ENCODE measurements at places on chromosomes 12 and 14.

GRCh38 chr12:1479645-1480044, 114.7 kb downstream of the FBXL14 start:
- no peak for DNase-seq

GRCh38 chr12:32483499-32483898, 84.1 kb downstream of the FGD4 start:
- no peak for DNase-seq

DNA sequence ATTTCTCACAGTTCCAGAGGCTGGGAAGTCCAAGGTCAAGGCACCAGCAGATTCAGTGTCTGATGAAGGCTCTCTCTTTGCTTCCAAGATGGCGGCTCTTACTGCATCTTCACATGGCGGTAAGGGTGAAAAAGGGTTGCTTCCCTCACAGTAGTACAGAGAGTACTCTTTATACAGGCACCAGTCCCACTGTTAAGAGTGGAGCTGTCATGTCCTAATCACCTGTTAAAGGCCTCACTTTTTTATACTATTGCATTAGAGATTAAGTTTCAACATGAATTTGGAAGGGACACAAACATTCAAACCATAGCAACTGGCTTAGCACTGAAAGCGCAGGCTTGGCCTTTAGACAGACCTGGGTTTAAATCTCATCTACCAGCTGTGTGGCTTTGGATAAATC, 50.0 kb upstream of the TCL1A start:
- no peak for DNase-seq

DNA sequence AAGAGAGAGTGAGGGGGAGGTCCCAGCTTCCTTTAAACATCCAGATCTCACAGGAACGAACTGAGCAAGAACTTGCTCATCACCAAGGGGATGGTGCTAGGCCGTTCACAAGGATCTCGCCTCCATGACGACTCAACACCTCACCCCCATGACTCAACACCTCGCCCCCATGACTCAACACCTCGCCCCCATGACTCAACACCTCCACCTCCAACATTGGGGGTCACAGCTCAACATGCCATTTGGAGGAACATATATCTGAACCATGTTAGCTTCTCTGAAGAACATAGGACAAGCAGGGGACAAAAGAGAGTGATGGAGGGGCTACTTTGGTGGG, 66.0 kb upstream of the LHX5 start:
- DNase-seq: no peak

DNA sequence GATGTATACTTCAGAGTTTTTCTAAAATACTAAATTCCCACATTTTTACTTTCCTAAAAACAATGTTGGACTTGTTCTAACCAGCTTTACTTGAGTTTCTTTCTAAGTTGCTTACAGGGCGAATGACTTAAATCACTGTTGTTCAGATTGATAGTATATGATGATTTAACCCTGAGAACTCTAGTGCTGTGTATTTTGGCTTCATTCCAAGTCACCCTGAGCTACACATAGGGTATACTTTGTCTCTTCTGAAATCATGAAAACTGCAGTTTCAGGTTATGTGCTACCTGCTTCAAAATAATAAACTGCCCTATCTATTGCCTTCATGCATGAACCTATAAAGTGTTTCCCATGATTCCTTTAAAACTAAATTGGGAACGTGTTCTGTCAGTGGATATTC, 162.5 kb upstream of the PDE3A start:
- no peak for DNase-seq

GRCh38 chr12:116130431-116130830, 147.1 kb downstream of the MED13L start:
- DNase-seq: no peak

DNA sequence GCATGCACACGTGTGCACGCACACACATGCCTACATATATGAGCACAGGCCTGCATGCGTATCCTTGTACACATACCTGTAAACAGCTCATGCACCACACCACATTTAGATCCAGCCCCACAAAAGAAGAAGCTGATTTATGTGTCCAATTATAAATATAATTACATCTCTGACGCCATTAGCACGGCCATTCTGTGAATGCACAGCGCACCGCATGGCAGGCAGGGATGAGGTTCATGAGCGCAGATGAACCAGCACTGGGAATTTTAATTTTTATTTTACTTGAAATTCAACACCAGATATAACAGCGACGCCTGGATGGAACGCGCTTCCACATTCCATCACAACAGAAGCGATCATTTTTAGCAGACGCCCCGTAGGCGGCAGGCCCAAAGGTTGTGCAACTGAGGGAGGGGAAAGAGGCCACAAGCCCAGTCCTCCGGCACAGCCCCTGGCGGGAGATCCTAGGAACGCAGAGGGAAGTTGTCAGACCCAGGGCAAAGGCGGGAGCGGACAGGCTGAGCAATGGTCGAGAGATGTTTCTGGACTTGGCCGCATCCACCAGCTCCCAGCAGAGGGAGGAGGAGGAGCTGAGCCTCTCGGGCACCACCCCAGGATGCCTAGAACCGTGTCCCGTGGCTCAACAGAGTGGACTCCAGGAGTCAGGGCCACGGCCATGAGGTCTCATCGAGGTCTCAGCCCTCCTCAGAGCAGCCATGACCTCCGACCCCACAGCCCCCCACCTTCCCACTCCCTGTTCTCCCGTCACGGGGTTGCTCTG, 37.9 kb upstream of the GALNT9 start:
- DNase-seq: no peak

GRCh38 chr14:58568322-58568721, 69.4 kb upstream of the DACT1 start:
- DNase-seq: no peak

DNA sequence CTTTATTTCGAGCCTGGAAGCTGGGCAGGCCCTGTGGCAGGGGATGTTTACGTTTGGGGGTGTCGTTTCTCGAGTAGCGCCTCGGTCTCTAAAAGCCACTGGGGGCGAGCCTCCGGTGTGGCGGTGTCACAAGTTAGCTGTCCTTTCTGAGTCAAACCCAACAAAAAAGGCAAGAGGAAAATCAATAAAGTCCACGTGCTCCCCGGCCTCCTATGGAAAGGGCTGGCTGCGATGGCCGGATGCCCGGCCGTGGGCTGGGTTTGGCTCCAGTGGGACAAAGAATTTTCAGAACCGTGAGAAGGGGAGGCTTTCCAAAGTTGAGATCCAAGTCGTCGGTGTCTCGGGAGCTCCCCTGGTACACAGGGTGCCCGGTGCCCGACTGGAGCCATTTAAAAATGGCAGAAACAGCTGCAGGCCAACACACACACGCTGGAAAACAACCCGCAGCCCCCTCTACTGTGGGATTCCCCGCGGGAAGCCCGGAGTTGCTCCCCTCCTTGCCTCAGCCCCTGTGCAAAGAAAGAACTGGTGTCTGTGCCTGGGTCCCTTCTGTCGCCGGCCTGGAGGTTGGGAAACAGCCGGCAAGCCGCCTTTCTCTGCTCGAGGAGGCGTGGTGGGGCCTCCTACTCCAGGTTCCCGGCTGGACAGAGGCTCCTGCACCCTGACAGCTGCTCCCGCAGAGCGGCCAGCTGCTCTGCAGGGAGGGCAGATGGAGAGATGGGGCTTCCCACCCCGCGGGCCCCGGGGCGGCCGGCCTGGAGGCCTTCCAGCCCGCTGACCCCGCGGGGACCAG, 1.9 kb downstream of the BCL7A start:
- DNase-seq: no peak

GRCh38 chr12:63238892-63239291, 87.9 kb upstream of the AVPR1A start:
- DNase-seq: no peak

GRCh38 chr14:91388551-91388975, 29.1 kb downstream of the CCDC88C start:
- DNase-seq: no peak

GRCh38 chr12:117646520-117646919, 285.1 kb upstream of the NOS1 start:
- DNase-seq: no peak

DNA sequence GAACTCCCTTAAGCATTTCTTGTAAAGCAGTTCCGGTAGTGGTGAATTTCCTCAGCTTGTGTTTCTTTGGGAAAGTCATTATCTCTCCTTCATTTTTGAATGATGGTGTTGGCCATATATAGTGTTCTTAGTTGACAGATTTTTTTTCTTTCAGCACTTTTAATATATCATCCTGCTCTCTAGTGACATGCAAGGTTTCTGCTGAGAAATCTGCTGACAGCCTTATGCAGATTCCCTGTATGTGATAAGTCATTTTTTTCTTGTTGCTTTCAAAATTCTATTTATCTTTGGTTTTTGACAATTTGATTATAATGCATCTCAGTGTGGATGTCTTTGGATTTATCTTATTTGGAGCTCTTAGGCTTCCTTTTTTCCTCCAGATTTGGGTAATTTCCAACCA, 135.7 kb downstream of the PTPRO start:
- DNase-seq: no peak

DNA sequence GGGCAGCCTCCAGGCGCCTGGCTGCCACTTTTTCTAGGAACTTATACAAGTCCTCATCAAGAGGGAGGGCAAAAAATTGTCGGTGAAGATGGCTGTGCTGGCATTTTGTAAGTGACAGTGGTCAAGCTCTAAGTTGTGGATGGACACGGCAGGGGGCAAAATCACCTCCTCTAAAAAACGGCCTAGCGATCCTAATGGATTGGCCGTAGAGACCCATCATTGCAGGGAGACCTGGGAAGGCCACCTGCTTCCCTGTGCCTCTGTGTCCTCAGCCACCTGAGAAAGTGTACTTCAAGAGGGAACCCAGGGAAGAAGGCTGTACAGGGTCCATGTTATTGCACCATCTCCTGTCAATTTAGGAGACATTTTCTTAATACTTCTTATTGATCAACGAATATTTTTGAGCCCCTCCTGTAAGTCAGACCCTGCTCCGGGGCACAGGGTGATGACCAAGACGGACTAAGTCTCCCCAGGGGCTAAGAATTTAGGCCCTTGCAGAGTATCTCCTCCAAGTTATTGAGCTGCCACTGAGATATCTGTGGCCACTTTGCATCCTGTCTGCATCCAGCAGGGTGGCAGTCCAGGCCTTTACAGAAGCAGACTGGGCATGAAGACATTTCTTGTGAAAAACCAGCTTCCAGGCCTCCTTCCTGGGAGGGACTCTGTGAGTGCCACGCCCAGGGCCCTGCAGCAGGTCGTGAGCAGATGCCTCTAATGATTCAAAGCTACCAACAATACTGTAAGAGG, 40.5 kb downstream of the PSMA6 start:
- DNase-seq: no peak

GRCh38 chr14:88546621-88547385, 8.0 kb downstream of the PTPN21 start:
- DNase-seq: no peak

GRCh38 chr12:90410962-90411361, 544.0 kb downstream of the CCER1 start:
- no peak for DNase-seq

GRCh38 chr12:102215992-102216691, 18.5 kb upstream of the PMCH start:
- no peak for DNase-seq

DNA sequence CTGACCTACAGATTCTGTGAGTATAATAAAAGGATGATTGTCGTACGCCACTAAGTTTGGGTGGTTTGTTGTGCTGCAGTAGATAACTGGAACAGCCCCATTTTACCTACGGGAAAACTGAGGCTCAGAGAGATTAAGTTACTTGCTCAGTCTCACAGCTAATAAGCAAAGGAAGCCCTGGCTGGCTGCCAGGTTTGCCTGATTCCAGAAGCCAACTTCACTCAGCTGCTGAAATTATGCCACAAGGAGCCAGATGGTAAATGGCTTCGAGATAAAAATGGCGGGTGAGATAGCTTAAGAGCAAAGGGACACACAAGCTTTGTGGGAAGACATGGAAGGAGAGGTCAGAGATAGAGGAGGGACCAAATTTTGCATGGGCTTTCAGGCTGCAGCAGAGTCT, 191.5 kb upstream of the NOS1 start:
- DNase-seq: no peak

DNA sequence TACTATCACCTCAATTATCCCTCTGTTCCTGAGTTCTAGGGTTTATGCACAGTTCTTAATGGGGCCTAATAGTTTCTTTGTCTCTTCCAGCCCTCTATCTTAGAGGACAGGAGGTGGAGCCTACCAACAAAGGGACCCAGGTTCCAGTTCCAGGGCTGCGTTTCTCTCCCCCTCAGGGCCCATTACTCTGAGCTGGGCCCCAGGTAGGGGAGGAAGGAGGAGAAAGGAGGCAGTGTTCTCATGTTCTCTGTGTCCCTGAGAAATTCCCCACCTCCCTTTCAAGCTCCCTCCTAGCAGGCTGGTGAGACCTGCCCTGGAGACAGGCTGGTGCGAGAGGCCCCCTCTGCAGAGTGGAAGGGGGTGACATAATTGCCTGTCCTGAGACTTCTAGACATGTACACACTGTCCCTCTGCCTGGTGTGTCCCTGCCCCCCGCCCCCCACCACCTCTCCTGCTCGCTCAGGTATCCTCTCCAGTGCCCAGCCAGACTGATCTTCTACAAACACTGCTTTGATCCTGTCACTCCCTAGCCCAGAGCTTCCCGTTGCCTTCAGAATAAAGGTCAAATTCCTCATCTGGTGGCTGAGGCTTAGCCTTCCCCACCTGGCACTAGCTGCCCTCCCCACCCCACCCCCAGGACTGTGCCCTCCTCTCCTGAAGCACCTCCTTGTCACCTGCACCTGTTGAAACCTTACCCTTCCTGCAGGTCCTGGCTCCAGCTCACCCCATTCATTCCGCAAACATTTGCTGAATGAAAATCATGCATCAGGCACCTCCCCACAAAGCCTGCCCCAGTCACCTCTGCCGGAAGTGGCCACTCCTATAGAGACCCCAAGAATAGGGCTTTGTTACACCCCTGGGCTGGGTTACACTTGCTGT, 21.1 kb upstream of the KRT8 start:
- DNase-seq: no peak

DNA sequence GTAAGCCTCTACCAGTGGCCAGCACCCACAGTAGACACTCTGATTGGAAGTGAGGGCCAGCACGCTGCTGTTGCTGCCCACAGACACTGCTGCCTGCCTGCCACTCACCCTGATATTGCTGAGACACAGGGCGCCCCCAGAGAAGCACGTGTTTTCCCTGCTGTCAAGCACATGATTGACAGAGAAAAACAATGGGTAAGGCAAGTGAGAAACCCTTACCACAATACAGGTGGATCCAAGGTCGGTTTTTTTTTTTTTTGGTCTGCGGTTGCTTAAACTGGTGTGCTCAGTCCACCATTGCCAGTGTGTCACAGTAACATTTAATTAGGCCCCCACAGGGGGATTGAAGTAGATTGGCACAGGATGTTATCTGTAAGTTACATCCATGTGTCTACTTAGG, 65.9 kb downstream of the WDR20 start:
- no peak for DNase-seq

GRCh38 chr14:73246387-73247150, 9.3 kb downstream of the PAPLN start:
- DNase-seq: no peak

DNA sequence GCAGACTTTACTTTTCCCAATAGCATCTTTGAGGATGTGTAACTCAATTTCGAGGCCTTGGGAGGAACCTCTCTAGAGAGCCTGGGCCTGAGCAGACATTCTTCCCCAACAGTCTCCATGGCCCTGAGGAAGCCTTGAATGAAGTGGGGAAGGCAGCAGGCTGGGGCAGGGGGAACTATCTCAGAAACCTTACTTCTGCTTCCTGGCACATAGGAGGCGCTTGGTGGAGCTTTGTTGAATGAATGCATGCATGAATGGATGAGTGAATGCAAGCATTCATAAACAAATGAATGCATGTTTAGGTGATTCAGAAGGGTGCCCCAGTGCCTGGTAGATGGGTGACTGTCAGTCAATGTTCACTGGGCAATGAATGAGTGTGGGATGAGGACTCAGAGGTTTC, 58.3 kb downstream of the GALNT16 start:
- DNase-seq: no peak

- no peak for DNase-seq
Measured at GRCh38 chr14:32407130-32407529, 78.0 kb downstream of the AKAP6 start.

Measured in GM19239 (cell line).